Effector memory CD4-positive, alpha-beta T cell (primary cell): ENCODE measurements at places on chromosomes 7 and 10.

DNA sequence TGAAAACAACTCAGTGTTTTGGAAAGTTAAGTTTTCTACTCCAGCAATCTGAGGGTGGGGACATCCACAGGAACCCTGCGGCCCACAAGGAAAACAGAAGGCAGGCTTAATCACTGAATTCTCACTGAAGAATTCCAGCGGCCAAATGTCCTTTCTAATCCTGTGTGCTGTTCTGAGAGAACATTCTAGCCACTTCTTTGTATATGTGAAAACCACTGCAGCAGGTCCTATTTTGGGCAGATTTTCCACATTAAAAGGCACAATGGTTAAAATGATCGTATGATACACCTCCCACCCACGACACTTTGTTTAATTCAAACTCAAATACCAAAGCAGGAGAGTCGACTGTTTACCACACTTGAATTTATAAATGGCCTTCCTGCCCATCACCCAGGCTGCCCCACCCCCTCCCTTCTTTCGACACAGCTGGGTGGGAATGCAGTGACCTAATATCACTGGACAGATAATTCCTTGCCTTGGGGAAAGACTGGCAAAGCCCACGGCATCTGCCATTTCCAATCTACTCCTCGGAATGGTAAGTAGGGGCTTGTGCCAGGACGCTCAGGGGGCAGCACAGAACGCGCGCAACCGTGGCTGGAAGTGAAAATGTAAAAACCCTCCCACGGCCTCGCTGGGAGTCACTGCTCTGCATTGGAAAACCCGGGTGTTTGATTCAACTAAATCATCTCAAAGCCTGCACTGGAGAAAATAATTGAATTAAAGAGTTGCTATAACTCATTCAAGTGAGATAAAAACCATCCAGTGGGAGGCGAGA is 67.0 kb downstream of the CTBP2 start:
- DNase-seq: no peak

- DNase-seq: no peak
Measured at GRCh38 chr10:96578022-96578421, 8.8 kb downstream of the TM9SF3 start.

- no peak for DNase-seq
Measured at GRCh38 chr10:34364253-34365037, 450.7 kb downstream of the PARD3 start.

DNA sequence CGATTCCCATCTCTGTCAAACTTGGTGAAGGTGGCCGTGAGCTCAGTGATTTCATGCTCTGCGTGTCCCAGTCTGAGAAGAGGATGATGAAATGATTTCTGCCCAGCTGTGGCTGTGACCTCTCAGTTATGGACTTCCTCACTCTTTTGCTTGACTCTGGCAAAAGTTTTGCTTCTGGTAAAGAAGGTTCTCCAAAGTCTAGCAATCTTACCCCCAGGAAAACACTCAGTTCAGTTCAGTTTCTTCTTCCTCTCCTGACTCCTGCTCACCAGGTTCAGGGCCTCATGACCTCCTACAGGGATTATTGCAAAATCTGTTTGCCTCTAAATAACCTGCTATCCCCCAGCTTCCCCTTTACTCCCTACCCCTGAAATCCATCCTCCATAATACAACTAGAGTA is 4.9 kb upstream of the BLOC1S2 start:
- no peak for DNase-seq

- no peak for DNase-seq
Measured at GRCh38 chr7:139580435-139580834, 57.0 kb downstream of the CLEC2L start.

DNA sequence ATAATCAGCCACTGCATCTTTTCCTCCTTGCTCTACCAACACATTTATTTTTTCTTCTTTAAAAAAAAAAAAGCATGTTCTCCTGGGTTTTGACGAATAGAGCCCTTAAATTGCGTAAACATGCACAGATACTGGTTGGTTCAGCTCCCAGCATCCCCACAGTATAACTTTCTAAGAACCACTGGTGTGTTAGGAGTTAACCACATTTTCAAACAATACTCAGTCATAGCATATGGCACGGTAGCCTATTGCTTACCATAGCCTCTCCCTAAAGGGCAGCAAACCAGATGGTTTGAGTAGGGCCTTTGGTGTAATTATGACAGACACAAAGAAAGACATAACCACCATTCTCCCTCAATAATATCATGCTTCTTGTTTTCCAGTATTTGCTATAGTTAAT is 145.0 kb downstream of the LRRC4 start:
- no peak for DNase-seq

DNA sequence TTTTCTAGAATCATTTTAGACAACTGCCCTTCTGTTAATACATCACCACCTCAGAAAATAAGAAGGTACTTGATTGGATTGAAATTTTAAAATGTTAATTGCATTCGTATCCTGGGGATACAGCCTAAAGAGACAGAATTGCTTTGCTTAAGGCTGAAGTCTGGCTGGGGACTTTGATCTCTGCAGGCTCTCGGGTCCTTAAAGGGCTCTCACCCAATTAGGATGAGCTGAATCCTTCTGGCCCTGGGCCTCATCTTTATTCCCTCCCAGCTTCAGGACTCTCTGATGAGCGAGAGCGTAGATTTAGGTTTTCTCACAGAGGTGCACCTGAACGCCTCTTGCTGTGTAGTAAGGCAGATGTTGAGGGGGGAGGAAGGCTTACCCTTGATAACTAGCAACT is 475.3 kb upstream of the C7orf33 start:
- DNase-seq: no peak
